Keratinocyte (primary cell): ENCODE measurements at places on chromosomes 6 and 20. TPM values are rescaled to one million over a fixed set of nuclear protein-coding genes. Genes with fewer than 3 reads are reported as not detected.

Gene OR2B6
- not detected in 3 replicates for polyA plus RNA-seq

Gene GSS
- polyA plus RNA-seq, result 101 to 112 TPM (median 101 TPM) in 3 replicates

Gene TMX4
- 4.7 to 6.8 TPM (median 5.9 TPM) in 3 replicates for polyA plus RNA-seq

- DNase-seq, result no peak
Measured at GRCh38 chr6:30931272-30931671, 698 bp downstream of the SFTA2 start.

DNA sequence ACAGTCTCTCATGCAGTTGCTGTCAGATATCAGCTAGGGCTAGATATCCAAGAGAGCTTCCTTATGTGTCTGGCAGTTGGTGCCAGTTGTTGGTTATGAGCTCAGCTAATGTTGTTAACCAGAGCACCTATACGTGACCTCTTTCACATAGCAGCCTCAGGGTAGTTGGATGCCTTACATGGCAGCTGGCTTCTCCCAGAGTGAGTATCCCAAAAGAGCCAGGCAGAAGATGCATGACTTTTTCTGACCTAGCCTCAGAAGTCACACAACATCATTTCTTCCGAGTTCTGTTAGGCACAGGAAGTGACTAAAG is 175.7 kb downstream of the VEGFA start:
- DNase-seq, result no peak

GRCh38 chr6:26243132-26243531 is 121.9 kb upstream of the BTN3A2 start:
- DNase-seq, result no peak
